ENCODE measurements at places on chromosomes 1 and 21.

DNA sequence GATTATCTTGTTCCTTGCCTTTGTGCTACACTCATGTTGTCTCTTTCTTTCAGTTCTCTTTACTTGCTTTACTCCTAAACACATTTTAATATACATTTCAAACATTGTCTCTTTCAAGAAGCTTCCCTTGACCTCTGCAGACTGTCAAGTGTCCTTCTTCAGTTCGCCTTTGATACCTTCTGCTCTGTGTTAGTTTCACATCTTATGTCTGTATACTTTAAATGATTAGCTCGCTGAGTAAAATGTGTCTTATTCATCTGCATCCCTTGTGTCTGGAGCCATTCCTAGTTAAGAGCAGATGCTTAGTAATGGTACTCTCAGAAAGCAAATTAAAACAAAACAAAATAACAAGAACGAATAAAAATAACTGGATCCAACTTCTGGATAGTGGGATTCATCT lies 303.3 kb downstream of the S1PR1 start:
- no peak for DNase-seq

GRCh38 chr1:176243746-176244145 lies 36.7 kb upstream of the COP1 start:
- DNase-seq = no peak

DNA sequence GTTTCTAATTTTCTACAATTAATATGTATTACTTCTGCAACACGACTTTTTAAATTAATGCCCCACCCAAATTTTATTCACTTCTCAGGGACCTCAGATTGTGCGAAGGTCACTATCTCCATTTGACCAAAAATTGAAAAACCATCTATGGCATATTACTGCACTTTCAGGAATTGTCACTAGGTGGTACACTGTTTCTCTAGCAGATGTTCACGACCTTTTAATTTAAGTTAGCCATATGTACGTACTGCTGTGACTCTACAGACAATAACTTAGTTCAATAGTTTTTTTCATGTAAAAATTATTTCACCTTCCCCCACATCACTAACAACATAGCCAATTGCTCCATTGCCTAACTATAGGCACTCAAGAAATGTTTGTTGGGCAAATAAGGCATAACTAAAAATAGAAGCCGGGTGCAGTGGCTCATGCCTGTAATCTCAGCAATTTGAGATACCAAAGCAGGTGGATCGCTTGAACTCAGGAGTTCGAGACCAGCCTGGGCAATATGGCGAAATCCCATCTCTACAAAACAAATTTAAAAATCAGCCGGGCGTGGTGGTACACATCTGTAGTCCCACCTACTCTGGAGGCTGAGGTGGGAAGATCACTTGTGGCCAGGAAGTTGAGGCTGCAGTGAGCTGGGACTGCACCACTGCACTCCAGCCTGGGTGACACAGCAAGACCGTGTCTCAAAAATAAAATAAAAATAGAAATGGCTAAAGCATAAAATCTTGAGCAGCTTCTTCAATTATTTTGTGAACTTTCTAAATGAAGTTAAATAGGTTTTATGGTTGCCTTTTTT lies 75.7 kb upstream of the PKN2 start:
- DNase-seq = no peak

- DNase-seq = no peak
Measured at GRCh38 chr1:70674941-70675685, 264.0 kb downstream of the CTH start.

- no peak for DNase-seq
Measured at GRCh38 chr1:205355075-205355453, 1.7 kb downstream of the KLHDC8A start.

DNA sequence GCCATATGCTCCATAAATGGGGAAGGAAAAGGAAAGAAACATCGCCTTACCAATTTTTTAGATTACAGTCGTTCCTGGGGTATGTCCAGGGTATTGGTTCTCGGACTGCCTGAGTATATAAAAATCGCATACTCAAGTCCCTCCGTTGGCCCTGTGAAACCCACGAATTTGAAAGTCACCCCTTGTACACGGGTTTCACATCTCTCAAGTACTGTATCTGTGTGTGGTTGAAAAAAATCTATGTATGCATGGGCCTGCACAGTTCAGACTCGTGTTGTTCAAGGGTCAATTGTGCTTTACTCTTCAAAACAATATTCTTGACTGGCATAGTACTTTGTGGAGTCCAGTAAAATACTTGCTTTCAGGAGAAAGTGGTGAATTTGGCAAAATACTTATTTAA lies 171.7 kb downstream of the HS2ST1 start:
- no peak for DNase-seq

GRCh38 chr1:205921570-205921909 lies 21.7 kb downstream of the SLC26A9 start:
- no peak for DNase-seq

GRCh38 chr1:222557148-222557547 lies 9.2 kb upstream of the HHIPL2 start:
- DNase-seq = no peak

DNA sequence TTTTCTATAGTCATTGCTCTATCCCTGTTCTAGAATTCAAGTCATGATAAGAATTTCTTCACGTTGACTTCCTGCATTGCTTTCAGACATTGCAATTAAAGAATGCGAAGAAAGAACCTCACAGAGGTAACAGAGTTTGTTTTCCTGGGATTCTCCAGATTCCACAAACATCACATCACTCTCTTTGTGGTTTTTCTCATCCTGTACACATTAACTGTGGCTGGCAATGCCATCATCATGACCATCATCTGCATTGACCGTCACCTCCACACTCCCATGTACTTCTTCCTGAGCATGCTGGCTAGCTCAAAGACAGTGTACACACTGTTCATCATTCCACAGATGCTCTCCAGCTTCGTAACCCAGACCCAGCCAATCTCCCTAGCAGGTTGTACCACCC lies 10.6 kb downstream of the APCS start:
- DNase-seq = no peak

DNA sequence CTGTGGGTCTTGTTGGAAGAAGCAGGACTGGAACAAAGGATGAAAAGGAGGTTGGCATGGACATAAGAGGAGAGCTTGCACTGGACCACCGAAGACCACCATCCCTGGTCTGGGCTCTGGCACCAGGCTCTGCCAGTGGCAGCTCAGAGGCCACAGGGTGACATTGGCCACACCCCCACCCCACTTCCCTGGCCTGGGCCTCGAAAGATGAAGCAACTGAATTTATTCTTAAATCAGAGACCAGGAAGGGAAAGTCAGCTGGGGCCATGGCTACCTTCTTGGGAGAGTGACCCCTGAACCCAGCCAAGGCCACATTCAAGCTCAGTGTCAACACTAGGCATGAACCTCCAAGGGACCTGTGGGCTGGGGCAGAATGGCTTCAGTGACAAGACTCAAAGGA lies 4.0 kb downstream of the KLHDC7A start:
- DNase-seq = no peak

GRCh38 chr21:38505654-38506523 lies 7.6 kb upstream of the ERG start:
- no peak for DNase-seq

DNA sequence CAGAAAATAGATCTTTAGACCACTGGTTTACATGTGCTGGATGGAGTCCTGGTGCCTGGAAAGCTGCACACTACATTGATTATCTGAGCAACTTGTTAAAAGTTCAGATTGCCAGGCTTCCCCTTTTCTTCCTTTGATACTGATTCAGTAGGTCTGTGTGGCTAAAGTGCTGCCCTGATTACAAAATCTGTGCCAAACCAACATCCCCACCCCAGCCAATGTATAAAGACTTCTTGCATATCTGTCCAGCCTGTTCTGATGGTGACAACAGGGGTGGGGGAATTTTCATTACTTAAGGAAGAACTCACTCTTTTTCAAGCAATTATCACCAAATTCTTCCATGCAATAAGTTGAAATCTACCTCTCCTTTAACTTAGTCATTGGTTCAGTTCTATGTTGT lies 135.5 kb downstream of the TNFSF18 start:
- no peak for DNase-seq

DNA sequence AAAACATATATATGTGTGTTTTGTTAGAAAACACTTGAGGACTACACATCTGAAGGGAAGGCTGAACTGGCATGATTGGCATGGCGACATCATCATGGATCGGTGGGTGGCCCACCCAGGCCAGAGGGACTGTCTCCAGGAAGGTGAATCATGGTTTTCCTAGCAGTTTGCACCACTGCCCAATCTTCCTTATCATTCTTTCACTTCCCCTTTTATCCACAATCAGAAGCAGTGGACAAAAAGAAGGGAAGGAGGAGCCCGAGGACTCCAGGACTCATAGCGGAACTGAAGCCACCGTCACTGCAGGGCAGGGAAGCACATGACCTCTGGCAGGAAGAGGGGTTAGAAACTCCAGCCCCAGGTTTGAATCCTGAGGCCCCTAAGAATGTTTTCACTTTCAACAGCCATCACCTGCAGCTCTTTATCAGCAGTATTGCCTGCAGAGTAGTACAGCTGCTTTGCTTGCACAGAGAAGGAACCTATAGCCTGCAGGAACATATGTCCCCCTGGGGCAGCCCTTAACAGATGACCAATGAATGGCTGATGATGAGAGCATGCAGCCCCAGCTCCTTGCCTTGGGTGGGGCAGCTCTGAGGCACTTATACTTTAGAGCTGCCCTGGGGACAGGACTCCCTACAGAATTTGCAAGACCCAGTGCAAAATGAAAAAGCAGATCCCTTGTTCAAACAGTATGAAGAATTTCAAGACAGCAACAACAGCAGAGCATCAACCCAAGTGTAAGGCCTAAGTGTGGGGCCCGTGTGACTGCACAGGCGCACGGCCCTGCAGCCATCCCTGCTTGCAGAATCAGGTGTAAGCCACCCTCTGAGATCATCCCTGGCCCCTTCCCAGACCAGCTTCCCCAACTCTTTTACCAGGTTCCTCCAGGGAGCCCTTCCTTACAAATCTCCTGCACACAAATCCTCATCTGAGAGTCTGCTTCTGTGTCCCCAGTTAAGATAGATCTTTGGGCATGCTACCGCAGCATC lies 241.8 kb upstream of the IRF2BP2 start:
- no peak for DNase-seq

DNA sequence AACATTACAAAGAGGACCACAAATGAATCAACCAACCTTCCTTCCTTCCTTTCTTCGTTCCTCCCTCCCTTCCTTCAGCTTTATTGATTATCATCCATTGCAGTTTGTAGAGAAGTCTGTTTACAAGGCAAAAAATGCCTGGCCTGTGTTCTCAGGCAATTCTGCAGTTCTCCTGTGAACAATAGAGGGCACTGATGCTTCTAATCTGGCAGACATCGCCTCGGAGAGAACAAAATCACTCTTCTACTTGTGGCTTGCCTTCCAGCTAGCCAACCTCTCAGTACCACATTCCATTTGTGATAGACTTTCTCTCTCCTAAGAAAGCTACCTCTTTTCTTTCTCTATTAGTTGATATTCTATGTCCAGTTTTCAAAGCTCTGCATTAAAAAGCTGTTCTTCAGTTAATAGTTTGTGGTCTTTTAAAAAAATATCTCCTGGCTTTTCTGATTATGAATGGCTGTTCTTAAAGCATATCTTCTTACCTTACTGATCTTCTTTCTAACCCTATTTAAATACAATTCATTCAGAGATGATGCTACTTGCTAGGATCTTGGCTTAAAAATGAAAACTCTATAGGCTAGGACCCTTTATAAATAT lies 26.9 kb upstream of the ESRRG start:
- DNase-seq = no peak

DNA sequence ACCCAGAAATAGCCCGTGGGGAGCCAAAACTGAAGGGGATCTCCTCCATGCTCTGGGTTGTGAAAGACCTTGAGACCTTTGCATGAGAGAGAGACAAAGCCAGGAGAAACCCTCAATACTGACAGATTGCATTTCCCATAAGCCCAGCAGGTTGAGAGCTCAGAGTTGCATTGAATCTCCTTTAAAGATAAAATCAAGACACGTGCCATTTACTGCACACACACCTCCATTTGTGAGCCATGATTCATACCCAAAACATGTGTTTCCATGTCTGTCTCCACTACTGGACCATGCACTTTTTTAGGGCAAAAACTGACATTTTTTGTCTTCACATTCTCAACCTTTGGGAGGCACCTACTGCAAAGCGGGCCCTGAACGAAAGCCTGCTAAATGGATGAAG lies 144.0 kb upstream of the NRIP1 start:
- DNase-seq = no peak

- no peak for DNase-seq
Measured at GRCh38 chr21:45060089-45060488, 14.3 kb upstream of the ADARB1 start.

- DNase-seq = peak; percentile 64
Measured at GRCh38 chr1:206912445-206913095, 9.2 kb downstream of the FCMR start.

Data from activated CD4-positive, alpha-beta T cell treated with anti-CD3 and anti-CD28 coated beads for 4 hours (primary cell).